ENCODE measurements at places on chromosomes 11 and 22. TPM values are rescaled to one million over a fixed set of nuclear protein-coding genes. Genes with fewer than 3 reads are reported as not detected.
A peak's percentile ranks its signal among the peaks of the same experiment; 100 is the strongest.

The GAL gene
- 7.2 TPM for total RNA-seq

The BEST1 gene
- 0.58 TPM for total RNA-seq

GRCh38 chr22:19003508-19003907 lies 67.4 kb upstream of the PRODH start:
- no peak for DNase-seq
- no peaks in the 10 kb centered on the region for H3K4me1 ChIP-seq
- no peak overlapping the region for H3K27ac ChIP-seq
- H3K36me3 ChIP-seq, result no peaks in the 10 kb centered on the region
- no peak overlapping the region for H3K4me3 ChIP-seq

DNA sequence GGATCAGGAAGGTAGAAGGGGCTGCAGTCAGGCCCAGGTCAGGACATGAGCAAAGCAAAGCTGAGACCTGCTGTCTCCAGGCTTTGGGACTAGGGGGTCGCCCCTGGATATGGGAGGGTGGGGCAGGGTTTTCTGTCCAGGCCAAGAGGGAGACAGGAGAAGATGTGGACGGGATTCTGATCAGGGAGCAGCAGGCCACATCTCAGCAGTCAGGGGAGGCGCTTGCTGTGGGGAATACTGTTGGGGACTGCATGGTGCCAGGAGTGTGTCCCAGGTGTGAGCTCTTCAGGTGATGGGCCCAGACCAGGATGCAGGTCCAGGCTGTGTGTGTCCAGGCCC lies 29.3 kb downstream of the IGLL5 start:
- no peaks in the 10 kb centered on the region for H3K27me3 ChIP-seq
- no peak overlapping the region for H3K27ac ChIP-seq
- DNase-seq, result no peak
- no peaks in the 10 kb centered on the region for H3K36me3 ChIP-seq
- no peaks in the 10 kb centered on the region for H3K4me1 ChIP-seq
- H3K4me3 ChIP-seq, result no peak overlapping the region

The OR5M8 gene
- total RNA-seq, result not detected

The PANX2 gene
- total RNA-seq, result 0.66 TPM

The TRIM29 gene
- total RNA-seq, result not detected

- H3K27ac ChIP-seq, result no peak overlapping the region
- H3K4me3 ChIP-seq, result no peak overlapping the region
- peaks cover 59% of the 10 kb centered on the region for H3K36me3 ChIP-seq
- no peak for DNase-seq
- peaks cover 2% of the 10 kb centered on the region for H3K4me1 ChIP-seq
- H3K27me3 ChIP-seq, result no peaks in the 10 kb centered on the region
These were observed 95.8 kb upstream of the ALKBH3 start for GRCh38 chr11:43784866-43785265.

DNA sequence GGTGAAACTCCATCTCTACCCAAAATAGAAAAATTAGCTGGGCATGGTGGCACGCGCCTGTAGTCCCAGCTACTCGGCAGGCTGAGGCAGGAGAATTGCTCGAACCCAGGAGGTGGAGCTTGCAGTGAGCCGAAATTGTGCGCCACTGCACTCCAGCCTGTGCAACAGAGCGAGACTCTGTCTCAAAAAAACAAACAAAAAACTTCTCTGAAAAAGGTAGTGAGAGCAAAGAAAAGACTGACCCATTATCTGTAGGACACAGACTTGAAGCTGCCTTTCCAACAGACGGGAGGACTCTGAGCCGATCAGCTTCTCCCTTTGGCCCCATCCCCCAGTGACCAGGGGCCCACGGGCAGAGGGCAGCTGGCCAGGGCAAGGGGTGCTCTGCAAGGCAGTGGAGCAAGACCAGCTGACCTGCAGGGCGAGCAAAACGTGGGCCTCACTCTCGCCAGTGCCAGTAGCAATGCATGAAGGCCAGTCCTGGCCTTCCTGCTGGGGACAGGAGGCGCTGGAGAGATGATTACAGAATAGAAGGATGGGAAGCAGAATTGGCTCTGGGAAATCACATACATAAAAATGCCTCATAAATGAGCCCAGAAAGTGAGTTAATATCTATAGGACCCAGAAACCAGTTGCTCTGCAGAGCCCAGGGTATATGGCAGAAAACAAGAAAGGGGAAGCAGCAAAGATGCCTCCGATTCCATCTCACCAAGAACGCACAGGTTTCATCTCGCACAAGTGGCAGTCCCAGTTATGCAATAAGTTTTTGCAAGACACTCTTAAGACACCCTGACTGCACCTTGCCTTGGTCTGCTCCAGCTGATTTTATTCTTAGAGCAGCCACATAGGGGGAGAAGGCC lies 2.8 kb downstream of the EHD1 start:
- peak overlapping the region; percentile 75 for H3K27ac ChIP-seq
- H3K27me3 ChIP-seq, result no peaks in the 10 kb centered on the region
- H3K4me3 ChIP-seq, result peak overlapping the region; percentile 95
- DNase-seq, result no peak
- peaks cover 70% of the 10 kb centered on the region for H3K4me1 ChIP-seq

The RNF214 gene
- 17.3 TPM for total RNA-seq

The MRGPRX3 gene
- not detected for total RNA-seq

GRCh38 chr11:102615894-102616432 lies 9.2 kb downstream of the MMP20 start:
- no peak for DNase-seq
- no peaks in the 10 kb centered on the region for H3K27me3 ChIP-seq
- no peak overlapping the region for H3K4me3 ChIP-seq

DNA sequence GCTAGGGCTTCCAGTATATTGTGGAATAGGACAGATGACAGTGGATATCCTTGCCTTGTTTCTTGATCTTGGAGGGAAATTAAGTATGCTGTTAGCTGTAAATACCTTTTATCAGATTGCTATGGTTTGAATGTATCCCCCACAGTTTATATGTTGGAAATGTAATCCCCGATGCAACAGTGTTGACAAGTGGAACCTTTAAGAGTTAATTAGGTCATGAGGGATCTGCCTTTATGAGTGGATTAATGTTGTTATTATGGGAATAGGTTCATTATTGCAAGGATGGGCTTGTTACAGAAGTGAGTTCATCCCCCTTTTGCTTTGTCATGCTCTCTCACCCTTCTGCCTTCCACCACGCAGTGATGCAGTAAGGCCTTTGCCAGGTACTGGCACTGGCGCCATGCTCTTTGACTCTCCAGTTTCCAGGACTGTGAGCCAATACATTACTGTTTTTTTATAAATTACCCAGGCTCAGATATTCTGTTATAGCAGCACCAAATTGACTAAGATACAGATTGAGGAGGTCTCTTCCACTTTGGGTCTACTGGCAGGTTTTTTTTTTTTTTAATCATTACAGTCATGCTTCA lies 16.4 kb downstream of the CABIN1 start:
- no peak for DNase-seq
- H3K27me3 ChIP-seq, result no peaks in the 10 kb centered on the region
- peaks cover 37% of the 10 kb centered on the region for H3K4me1 ChIP-seq
- H3K27ac ChIP-seq, result no peak overlapping the region
- no peak overlapping the region for H3K4me3 ChIP-seq

The HIC2 gene
- 5.8 TPM for total RNA-seq

- no peaks in the 10 kb centered on the region for H3K27me3 ChIP-seq
- H3K4me1 ChIP-seq, result no peaks in the 10 kb centered on the region
- DNase-seq, result no peak
- no peaks in the 10 kb centered on the region for H3K36me3 ChIP-seq
These were observed 1889.7 kb downstream of the LRRC4C start for GRCh38 chr11:39569789-39570188.

DNA sequence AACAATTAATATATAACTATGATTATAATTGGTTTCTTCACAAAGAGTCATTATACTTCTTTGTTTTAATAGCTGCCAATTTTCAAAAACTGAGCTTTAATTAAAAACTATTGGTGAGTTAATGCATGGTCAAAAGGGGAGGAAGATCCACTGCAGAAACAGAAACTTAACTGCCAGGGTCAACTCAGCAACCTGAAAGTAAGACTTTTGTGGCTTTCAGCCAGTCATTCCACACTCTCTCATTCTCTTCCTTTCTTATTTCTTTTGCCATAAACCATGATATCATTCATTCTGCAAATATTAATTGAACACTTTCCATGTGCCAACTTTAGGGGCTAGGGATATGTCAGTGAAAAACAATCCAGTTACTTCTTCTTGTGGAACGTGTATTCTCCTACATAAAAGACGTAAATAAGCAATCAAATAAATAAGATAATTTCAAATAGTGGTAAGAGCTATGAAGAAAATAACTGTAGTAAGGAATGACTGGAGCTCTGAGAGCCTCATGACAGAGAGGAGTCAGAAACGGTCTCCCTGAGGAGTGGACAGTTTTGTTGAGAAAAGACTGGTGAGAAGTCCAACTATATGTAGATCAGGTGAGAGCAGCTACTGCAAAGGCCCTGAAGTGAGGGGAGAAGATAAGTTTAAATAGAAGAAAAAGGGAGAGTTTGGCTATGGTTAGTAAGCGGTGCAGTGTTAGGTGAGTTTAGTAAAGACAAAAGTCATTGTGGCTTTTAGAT lies 130.5 kb downstream of the GRIA4 start:
- no peaks in the 10 kb centered on the region for H3K27me3 ChIP-seq
- no peaks in the 10 kb centered on the region for H3K36me3 ChIP-seq
- H3K4me1 ChIP-seq, result no peaks in the 10 kb centered on the region
- no peak overlapping the region for H3K4me3 ChIP-seq
- no peak for DNase-seq
- no peak overlapping the region for H3K27ac ChIP-seq

The NTM gene
- total RNA-seq, result not detected

DNA sequence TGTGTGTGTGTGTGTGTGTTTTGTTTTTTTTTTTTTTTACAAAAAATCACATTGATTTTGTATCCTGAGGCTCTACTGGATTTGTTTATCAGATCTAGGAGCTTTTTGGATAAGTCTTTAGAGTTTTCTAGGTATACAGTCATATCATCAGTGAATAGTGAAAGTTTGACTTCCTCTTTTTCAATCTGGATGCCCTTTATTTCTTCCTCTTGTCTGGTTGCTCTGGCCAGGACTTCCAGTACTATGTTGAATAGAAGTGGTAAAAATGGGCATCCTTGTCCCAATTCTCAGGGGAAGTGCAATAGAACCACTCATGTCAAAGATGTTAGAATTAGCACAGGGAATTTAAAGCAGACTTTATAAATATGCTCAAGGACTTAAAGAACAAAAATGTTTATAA lies 32.6 kb upstream of the PRDM11 start:
- no peaks in the 10 kb centered on the region for H3K36me3 ChIP-seq
- H3K27me3 ChIP-seq, result peaks cover 48% of the 10 kb centered on the region
- H3K4me3 ChIP-seq, result no peak overlapping the region
- H3K4me1 ChIP-seq, result no peaks in the 10 kb centered on the region
- no peak for DNase-seq

DNA sequence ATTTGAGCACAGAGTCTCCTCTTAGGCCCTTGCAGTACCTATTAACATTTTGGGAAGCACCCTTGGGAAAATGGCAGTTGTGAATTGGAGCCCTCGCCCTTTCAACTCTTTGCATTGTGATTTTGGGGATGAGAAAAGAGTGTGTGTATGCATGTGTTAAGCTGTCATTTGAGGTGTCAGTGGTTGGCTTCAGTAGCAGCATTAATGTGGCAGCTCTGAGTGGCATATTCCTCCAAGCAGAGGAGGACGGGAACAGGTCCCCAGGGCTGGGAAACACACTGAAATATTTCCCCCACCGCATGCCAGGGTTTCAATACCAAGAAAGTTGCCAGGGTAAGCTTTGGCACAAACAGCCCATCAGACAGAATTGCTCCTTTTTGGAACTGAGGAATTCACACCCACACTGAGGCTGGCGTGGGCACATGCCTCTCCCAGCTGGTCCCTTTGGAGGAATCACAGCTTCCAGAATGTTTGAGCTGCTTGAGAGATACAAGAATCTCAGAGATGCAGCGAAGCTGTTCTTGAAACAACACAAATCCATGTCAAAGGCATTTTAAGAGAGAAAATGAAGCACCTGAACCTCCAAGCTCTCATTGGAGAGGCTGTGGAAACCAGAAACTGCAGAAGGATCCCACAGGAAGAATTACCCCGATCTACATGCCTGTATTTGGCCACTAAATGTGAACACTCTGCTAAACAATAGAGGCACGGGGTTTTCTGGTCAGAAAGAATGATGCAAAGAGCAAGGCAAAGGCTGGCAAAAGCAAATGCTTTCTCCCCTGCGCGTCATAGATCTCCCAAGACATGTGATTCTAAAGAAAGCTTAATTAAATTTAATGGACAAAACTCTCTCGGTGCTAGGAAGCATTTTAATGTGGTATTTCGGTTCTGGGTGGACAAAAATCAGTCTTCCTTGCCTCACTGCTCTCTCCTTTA lies 67.2 kb upstream of the RCN1 start:
- no peak for DNase-seq
- H3K27me3 ChIP-seq, result peaks cover 12% of the 10 kb centered on the region
- H3K36me3 ChIP-seq, result no peaks in the 10 kb centered on the region
- H3K4me3 ChIP-seq, result no peak overlapping the region
- H3K4me1 ChIP-seq, result no peaks in the 10 kb centered on the region
- no peak overlapping the region for H3K27ac ChIP-seq

DNA sequence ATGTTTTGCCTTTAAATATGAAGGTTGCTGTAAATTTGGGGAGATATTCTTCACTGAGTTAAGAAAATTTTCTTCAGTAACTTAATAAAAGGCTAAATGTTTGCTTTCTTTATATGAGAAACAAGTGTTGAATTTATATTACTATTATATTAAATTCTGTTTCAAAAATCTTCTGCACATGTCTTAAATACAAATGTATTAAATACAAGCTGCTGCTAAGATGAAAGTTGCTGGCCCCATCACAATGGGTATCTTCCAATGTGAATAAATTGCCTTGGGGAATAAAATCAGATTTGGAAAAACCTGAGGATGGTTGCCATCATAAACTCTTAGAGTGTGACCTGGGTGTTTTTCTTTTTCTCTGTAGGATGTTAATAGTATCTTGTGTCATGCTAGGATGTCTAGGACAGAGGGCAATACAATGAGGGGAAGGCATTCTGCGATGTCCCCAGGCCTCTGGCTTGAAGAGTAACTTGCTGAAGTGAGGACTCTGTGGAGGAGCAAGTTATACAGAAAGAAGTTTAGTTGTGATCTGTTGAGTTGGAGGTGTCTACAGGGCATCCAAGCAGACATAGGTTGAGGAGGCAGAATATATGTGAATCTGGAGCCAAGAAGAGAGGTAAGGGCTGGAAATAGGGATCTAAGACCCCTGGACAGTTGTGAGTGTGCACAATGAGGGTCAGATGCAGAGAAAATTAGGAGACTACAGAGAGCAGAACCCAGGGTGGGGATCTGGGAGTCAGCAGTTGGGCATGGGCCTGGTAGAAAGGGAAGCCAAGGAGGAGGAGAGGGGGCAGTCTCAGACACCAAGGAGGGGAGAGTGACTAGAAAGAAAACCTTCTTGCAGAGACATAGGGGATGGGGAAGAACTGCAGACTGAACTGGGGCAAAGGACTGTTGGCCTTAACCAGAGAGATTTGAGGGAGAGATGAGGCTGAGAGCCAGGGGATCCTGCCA lies 4.8 kb downstream of the IGLL5 start:
- no peaks in the 10 kb centered on the region for H3K36me3 ChIP-seq
- DNase-seq, result no peak
- H3K27me3 ChIP-seq, result peaks cover 36% of the 10 kb centered on the region

GRCh38 chr11:1203505-1204271 lies 19.2 kb upstream of the MUC5B start:
- no peak for DNase-seq
- H3K4me3 ChIP-seq, result no peak overlapping the region
- no peaks in the 10 kb centered on the region for H3K27me3 ChIP-seq
- H3K36me3 ChIP-seq, result no peaks in the 10 kb centered on the region
- H3K4me1 ChIP-seq, result no peaks in the 10 kb centered on the region

The RPS3 gene
- 4,264 TPM for total RNA-seq

The NAALAD2 gene
- total RNA-seq, result not detected
